ENCODE measurements at places on chromosomes 12 and 14.

GRCh38 chr14:69093631-69094421, 59.1 kb downstream of the DCAF5 start:
- no peak for DNase-seq

DNA sequence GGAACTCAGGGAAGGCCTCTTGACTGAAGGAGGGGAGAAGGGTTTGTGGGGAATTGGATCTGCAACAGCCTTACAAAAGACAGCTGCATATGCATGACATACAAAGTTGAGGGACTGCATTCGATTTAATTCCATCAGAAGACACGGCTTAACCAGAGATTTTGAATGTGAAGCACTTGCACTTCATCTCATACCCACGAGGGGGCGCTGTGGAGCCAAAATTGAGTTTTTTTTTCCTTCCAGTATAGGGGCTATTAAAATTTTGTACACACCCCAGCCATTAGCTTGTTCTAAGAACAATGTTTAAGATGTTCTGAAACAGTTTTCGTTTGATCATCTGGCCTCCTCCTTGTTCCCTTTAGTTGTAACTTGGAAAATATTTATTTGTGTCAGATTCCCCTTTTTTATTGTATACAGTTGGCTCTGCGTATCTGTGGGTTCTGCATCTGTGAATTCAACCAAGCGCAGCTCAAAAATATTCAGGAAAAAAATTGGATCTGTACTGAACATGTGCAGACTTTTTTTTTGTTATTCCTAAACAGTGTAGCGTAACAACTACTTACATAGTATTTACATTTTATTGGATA, 1.6 kb downstream of the SUDS3 start:
- DNase-seq, result peak; percentile 61

DNA sequence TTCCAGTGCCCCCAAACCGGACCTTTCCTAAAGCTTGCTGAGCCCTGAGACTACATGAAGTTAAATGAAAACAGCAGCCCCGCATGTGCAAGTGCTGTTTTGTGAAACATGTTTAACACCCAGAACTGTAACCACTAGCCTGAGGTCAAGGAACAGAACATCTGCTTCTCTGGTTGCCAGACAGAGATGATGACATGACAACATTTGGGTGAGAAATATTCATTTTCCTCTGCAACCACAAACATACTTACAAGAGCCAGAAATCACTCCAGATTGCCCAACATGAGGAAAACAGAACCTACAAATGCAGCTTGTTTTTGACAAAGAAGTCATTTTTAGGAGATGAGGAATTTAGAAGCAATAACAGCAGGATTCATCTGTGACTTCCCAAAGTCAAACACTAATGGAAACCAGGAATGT, 110.4 kb downstream of the BCAT1 start:
- no peak for DNase-seq

DNA sequence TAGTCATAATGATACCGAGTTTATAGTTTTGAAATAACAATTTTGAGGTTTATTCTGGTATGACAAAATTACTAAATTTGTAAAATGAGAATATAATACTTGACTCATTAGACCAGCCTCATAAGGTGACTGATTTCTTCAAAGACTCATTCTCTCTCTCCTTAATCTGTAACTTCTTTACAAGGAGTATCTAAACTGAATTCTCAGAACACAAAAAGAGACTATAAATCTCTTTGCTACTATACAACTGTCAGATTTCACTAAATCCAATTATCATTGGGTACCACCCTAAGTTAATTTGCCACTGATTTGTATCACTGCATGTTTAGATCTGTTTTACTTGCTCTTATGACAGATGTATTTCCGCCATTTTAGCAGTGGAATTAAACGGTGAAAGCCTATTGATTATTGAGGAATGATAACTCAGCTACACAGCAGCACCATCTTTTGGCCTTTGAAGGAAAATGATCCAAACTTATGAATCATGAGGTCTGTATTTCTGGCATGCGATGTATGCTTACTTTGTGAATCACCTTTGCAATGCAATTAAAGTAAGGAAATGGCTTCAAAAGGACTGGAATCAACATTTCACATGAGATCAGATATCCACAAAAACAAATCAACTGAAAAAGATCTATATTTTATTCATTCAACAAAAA, 161.2 kb downstream of the RERGL start:
- DNase-seq, result no peak

DNA sequence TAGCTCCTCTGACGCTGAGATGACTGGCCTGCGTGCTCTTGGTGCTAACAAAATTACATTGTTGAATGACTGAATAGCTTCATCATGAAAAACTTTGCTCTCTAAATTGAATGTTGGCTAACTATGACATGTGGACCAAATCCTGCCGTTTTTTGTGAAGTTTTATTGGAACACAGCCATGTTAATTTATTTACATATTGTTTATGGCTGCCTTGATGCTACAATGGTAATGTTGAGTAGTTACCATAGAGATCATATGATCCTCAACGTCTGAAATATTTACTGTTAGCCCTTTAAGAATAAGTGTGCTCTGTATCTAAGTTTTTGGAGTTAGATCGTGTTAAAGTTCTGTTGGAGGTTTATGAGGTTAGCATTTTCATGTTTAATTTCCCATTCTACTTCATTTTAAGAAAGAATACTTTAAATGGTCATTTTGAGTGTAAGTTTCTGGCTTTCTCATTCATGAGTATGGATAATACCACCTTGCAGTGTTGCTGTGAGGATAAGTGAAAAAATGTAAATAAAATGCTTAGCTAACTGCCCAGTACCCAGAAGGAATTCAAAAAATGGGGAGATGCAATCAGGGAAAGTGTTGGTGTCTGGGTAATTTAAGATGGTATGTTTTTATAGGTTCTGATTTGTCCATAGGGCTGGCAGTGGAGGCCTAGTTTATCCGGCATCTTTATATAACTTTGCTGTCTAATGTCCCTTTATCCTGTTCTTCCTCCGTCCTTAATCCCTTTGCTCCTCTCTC, 35.3 kb downstream of the NUBPL start:
- DNase-seq, result no peak

- no peak for DNase-seq
Measured at GRCh38 chr12:118337194-118337838, 35.4 kb downstream of the TAOK3 start.

GRCh38 chr12:43180242-43180641, 371.8 kb downstream of the ADAMTS20 start:
- no peak for DNase-seq

GRCh38 chr12:48197549-48197970, 5.5 kb downstream of the OR10AD1 start:
- no peak for DNase-seq

DNA sequence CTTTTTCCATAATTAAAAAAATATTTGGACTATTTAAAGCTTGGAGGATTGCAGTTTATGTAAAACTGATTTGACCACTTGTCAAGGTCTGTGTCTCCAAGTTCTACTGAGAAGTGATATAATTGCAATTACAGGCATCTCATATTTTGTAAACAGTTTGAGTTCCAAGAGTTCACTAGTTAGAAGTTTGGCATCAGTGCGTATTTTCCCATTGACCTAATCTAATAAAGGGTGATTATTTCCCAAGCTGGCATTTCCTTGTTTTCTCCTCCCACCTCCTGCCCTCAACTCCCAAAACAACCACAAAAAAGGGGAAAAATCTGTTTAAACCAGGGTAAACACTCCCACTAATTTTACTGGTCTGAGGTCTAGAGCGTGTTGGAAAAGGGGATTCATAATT, 3.0 kb upstream of the MYF6 start:
- no peak for DNase-seq

- DNase-seq, result no peak
Measured at GRCh38 chr14:27243365-27243764, 645.5 kb upstream of the NOVA1 start.

- no peak for DNase-seq
Measured at GRCh38 chr12:55658635-55659391, 22.1 kb downstream of the OR10P1 start.

DNA sequence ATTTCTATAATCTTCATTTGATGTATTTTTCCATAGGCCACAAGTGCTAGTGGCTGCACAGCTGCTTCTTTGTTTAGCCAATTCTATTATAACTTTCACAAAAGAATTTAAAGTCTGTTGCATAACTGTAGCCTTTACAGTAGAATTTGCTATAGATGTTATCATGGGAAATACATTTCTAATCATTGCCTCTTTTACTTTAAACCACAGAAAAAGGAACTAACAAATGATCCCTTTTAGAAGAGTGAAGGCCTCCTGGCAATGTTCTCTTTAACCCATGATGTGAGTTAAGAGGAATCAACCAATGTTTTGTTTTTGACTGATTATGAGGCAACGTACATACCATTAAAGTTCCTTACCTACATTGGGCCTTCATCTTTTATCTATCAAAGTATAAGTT, 68.8 kb downstream of the RPL10L start:
- no peak for DNase-seq

- DNase-seq, result no peak
Measured at GRCh38 chr12:54949073-54949711, 35.4 kb downstream of the TESPA1 start.

- no peak for DNase-seq
Measured at GRCh38 chr12:68631227-68631626, 20.5 kb downstream of the RAP1B start.

GRCh38 chr14:104284107-104284592, 145.8 kb downstream of the KIF26A start:
- DNase-seq, result peak; percentile 41

GRCh38 chr14:97851428-97851995, 1054.3 kb downstream of the VRK1 start:
- DNase-seq, result peak; percentile 41

DNA sequence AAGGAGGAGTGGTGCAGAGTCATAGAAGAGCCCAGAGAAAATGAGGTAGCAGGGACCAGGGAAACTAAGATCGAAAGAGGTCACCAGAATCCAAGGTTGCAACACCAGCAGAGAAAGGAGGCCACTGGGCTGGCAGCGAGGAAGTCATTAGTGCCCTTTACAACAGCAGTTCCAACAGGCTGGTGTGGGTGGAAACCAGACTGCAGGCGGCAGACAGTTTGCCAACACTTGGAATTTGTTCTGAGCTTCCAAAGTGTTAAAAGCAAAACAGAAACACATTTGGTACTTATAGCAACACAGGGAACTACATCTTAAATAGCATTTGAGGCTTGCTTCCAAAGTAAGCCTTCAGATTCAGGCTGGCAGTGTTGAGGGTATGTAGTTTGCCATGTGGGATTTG, 95.2 kb upstream of the PWP1 start:
- no peak for DNase-seq

DNA sequence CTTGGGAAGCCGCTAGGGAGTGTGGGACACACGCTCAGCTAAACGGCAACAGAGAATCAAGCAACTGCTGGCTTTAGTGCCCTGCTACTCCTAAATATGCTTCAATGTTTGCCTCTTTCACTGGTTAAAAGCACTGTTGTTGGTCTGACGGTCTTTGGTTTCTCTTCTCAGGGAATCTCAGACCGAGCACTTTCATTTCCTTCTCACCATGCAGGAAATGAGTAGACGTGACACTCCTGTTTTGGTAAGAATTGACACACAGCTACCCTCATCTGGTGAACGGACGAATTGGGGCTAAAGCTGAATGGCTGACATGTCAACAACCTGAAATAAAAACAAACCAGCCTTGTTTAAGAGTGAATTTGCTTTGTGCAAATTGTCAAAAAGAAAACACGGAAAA, 57.5 kb upstream of the PIWIL1 start:
- DNase-seq, result no peak
